ENCODE measurements at places on chromosomes 1 and 21.

DNA sequence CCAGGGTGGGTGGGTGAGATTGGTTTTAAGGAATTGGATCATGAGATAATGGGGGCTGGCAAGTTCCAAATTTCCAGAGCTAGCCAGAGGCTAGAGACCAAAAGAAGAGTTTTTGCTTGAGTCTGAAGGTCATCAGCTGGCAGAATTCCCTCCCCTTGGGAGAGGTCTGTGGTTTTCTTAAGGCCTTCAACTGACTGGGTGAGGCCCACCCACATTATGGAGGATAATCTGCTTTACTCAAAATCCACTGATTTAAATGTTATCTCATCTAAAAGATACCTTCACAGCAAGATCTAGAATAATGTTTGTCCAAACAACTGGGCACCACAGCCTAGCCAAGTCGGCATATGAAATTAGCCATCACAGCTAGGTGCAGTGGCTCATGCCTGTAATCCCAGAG lies 156.4 kb downstream of the URB2 start:
- no peak for DNase-seq

GRCh38 chr1:35220976-35221375 lies 28.0 kb upstream of the SFPQ start:
- peak; percentile 60 for DNase-seq

GRCh38 chr1:43901196-43901961 lies 32.2 kb upstream of the ARTN start:
- no peak for DNase-seq

DNA sequence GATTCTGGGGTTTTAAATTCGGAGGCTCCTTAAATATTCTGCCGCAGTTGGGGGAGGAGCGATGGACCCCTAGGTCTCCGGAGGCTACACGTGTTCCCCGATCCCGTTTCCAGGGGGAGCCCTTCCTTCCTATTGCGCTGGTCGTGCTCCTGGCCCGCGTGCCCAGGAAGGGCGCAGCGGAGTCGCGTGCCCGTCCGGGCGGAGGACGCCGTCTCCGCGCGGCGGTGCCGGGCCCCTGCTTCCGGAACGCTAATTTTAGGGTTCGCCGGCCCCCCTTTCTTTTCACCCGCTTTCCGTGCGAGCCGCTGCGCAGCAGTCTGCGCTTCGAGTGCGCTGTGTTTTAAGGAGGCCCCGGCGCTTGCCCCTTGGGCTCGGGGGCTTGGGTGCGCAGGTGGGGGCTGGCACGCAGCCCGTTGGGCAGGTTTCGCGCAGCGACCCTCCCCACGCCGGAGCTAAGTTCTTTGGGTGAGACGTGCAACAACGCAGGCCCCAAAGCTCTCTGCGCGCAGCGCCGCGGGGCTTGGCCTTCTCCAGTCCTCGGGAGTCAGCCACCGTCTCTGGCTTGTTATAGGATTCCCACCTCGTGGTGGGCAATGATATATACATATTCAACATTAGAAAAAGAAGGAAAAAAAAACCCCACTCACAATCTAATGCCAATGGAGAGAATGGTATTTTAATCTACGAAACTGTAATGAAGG lies 43.5 kb upstream of the DNAJC6 start:
- peak; percentile 65 for DNase-seq

DNA sequence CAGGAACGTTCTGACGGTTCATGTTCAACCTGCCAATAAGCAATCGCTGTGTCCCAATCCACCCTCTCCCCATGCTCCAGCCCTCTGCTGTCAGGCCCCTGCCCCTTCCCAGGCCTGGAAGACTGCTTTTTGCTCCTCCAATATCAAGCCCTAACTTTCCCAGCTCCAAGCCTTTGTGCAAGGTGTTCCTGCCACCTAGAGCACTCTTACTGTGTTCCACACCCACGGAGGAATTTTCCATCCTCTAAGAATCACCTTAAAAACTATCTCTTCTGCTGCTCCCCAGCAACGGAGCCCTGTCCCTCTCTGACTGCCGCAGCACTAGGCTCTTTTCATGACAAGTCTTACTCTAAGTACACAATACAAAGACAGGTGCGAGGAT lies 657.9 kb downstream of the AJAP1 start:
- no peak for DNase-seq

GRCh38 chr1:231695439-231696255 lies 69.1 kb downstream of the DISC1 start:
- no peak for DNase-seq

DNA sequence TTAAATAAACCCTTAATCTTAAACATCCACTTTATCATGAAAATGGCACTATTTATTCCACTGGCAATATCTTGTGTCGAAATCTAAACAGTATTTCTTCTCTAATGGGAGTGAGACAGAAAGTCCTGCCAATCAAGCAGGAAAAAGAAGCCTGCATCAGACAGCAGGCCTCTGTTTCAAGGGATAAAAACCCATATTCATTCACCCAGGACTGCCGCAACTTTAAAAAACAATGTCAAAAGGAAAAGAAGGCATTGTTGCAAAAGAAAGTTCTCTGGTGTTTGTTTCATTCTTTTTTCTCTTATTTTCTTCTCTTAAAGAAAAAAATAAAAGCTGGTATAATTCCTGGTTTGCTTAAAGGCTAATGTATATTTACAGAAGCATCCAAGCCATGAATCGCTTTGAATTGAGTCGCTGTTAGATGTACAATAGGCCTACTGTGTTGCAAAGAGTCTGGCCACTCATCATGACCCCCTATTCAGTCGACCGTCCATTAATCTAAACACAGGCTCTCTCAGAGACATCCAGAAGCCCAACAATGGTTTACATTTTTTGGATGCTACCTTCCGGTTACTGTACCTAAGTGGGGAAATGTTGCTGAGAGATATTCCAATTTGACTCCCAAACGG lies 48.7 kb upstream of the ZC3H11B start:
- DNase-seq = no peak

- DNase-seq = no peak
Measured at GRCh38 chr1:59678040-59678439, 136.7 kb upstream of the HOOK1 start.

DNA sequence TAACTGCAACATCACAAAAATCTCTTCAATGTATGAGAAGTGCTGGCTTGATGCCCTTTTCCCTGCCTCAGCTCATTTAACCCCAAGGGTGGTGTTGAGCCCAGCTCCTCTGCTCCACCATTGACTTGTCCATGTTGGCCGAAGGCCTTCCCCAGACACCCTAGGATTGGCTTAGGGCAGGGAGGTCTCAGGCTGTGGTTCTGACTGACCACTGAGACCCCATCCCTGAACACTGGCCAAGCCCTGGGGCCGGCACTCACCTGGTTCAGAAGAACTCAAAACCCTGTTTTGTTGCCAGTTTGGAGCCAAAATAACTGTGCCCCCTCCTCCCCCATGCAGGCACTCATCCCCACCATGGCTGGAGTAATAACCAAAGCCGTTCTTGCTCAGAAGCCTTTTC lies 38.6 kb downstream of the NENF start:
- no peak for DNase-seq

DNA sequence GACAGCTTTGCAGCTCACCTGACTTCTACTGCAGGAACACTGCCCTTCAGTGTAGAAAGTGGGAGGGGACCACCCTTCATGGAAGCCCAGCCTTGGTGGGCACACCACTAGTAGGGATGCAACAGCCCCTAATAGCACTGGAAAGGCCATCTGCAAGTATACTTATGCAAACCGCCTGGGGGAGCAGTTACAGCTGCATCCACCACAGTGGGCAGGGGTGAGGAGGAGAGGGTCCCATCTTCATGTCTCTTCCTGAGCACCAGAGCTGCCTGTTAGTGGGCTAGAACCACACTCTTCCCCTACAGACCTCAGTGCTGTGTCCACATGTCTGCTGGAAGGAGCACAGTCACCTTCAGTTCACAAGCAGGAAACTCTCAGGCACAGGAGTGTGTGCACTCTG lies 66.2 kb upstream of the LHX8 start:
- DNase-seq = no peak

- DNase-seq = peak; percentile 21
Measured at GRCh38 chr1:12314333-12314903, 84.6 kb downstream of the VPS13D start.

DNA sequence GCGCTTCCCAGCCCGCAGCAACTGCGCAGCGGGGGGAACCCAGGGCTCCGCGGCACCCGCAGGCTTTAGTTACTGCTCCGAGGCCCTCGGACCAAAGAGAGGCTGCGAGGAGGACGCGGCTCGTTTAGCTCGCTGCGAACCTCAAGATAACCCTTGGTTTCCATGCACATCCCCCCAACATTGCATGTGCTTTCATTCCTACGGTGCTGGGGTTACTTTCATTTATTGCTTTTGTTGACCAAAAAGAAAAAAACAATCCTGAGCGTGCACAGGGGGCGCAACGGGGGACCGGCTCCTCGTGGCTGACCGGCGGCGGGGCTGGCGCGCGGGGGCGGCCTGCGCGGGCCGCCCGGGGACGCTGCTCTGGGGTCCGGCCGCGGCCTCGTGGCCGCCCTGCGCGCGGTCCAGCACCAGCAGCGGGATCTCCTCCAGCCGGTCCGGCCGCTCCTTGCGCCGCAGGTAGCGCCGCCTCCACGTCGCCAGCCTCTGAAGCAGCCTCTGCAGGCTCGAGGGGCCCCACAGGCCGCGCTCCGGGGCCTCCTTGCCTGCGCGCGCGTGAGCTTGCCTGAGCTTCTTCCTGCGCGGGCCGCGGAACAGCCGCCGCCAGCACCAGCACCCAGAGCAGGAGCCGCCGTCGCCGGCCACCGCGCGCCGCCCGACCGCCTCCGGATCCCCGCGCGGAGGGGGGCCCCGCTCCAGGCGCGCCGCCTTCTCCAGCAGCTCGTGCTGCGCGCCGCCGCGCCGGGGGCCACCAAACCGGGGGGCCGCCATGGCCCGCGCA lies 77.4 kb downstream of the DESI2 start:
- peak; percentile 67 for DNase-seq

DNA sequence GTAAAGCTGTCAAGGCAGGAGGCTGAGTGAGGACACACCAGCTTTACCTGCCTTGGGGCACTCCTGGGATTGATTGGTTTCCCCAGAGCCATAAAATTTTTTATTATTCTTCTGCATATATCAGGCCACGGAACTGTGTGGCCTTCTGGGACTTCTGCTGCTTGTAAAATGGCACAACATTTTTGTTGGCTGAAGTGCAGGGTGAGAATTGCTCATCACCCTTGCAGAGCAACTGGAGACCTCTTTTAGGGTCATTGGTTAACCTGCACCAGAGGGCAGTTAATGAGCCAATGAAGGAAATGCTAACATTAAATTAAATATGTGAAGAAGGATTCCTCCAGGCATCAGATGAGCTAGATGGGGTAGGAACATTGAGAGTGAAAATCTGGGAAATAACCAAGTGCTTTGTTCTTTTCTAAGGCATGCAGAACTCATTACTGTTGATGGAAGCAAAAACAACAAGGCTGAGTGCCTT lies 87.7 kb downstream of the LTN1 start:
- DNase-seq = no peak

All from common myeloid progenitor, CD34-positive (primary cell).